ENCODE measurements at places on chromosomes 2 and 18.

- no peak overlapping the region for H3K27ac ChIP-seq
- no peak for DNase-seq
- H3K36me3 ChIP-seq = no peaks in the 10 kb centered on the region
Measured at GRCh38 chr2:35116151-35116550, 1239.4 kb upstream of the CRIM1 start.

DNA sequence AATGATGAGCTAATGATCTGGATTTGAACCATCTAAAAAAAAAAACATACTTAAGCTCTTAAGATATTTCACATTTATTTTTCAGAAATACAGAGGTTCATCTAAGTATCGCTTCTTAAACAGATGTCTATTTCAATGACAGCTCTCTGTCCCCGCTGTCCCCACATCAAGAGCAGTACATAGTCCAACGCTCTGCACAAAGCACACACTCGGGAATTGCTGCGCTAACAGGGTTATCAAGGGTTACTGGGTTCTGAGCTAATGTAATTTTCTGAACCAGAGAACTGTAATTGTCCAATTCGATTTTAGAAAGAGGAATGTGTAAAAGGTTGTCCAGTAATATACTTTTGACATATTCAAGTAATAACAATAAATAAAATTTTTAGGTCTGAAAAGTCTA lies 58.8 kb upstream of the ST8SIA5 start:
- H3K36me3 ChIP-seq = no peaks in the 10 kb centered on the region
- no peaks in the 10 kb centered on the region for H3K4me1 ChIP-seq
- no peak overlapping the region for H3K4me3 ChIP-seq
- no peak for DNase-seq

DNA sequence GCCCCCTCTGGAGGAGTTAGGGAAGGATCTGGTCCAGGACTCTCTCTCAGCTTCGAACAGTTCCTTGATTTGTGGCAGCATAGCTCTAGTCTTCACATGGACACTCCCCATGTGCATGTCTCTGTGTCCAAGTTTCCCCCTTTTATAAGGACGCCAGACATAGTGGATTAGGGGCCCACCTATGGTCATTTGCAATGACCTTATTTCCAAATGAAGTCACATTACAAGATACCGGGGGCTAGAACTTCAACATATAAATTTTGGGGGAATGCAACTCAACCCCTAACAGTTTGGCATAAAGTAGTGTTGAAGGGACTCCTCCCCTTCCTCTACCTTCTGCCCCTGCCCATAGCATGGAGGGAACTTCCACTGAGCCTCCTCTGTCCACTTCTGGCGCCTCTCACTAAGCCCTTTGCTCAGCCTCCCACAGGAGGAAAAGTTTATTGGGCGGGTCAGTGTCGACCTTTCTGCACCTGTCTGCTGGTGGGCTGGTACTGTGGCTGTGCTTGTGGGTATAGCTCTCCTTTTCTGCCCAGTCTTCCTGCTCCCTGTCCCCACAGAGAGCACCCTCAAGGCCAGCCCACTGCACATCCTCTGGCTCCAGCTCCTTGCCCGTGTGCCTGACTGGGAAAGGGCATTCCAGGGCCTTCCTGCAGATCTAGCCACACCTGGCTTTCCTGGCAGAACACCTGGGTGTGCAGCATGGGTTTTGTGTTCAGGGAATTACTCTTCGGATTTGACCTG lies 5.5 kb downstream of the FABP1 start:
- DNase-seq = no peak
- H3K4me3 ChIP-seq = no peak overlapping the region
- H3K27ac ChIP-seq = no peak overlapping the region
- no peaks in the 10 kb centered on the region for H3K36me3 ChIP-seq
- H3K27me3 ChIP-seq = no peaks in the 10 kb centered on the region
- H3K4me1 ChIP-seq = no peaks in the 10 kb centered on the region

DNA sequence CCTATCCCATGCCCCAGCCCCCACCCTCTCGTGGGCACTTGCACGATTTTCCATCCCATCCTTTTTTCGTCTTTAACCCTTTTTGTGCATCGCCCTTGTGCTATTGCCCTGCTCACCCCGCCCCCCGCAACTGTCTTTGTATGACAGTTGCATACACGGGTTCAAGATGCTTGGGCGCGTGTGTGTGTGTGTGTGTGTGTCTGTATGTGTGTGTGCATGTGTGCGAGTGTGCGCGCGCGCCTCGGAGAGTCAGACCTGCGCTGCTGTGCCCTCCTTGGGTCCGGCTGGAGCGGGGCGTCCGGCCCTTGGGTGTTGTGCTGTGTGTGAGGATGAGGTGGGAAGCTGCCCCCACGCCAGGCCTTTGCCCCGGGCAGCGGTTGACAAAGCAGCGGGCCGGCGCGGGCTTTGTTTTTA lies 230.7 kb downstream of the HAUS1 start:
- H3K36me3 ChIP-seq = no peaks in the 10 kb centered on the region
- peak overlapping the region; percentile 66 for H3K4me3 ChIP-seq
- H3K4me1 ChIP-seq = peaks cover 4% of the 10 kb centered on the region
- H3K27ac ChIP-seq = no peak overlapping the region

GRCh38 chr2:33000986-33001385 lies 54.2 kb downstream of the LTBP1 start:
- DNase-seq = no peak
- H3K27ac ChIP-seq = no peak overlapping the region
- H3K27me3 ChIP-seq = no peaks in the 10 kb centered on the region
- no peaks in the 10 kb centered on the region for H3K36me3 ChIP-seq
- no peak overlapping the region for H3K4me3 ChIP-seq

DNA sequence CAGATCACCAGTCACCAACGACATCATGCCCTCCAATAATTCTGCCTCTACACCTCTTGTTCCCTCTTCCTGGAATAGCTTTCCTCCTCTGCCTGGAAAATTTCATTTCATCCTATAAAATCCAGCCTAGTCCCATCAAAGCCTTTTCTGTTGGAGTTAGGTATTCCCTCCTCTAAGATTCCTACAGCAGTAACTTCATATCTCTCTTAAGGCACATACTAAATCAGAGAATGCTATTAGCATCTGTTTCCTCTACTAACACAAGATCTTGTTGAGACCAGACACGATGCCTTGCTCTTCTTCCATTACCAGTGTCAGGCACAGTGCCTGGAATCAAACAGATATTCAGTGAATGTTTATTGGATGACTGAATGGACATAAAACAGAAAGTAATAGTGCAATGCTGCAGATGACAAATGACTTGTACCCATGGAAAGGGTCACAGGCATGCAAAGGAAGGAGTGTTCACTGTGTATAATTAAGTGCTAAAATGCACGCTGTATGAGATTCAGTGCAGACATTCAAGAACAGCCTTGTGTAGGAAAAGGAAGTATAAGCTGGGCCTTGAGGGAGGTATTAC lies 342.0 kb upstream of the ACVR2A start:
- no peaks in the 10 kb centered on the region for H3K4me1 ChIP-seq
- H3K36me3 ChIP-seq = no peaks in the 10 kb centered on the region
- DNase-seq = no peak

DNA sequence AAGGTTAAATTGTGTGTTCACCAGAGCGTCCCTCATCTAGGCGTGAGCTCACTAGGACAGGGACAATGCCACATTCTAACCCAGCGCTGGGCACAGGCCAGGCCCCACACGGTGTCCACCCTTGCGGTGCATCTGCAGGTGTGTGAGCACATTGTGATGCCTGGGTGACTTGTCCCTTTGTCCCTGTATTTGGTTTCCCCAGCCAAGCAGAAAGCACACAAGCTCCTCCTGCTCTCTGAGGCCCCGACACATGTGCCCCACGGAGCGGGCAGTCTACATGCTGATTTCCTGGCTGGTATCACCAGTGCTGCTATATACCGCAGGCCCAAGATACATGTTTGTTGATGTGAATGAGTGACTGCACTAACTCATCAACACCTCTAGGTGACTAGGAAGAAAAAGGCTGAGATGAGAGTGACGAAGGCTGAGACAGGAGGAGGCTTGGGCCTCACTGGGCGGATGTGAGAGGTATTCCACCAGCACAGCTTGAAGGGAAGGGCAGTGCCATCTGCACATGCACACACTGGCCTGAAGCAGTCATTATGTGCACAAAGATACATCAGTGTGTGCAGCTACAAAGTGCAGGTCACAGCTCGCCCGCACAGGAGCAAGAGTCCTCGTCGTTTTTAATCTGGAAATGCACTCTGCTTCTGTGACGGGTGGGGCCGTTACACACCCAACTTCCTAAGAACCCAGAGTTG lies 205.9 kb downstream of the EIPR1 start:
- H3K36me3 ChIP-seq = no peaks in the 10 kb centered on the region
- no peak overlapping the region for H3K27ac ChIP-seq
- H3K4me3 ChIP-seq = no peak overlapping the region
- DNase-seq = no peak
- no peaks in the 10 kb centered on the region for H3K27me3 ChIP-seq
- peaks cover 5% of the 10 kb centered on the region for H3K4me1 ChIP-seq

- H3K27ac ChIP-seq = no peak overlapping the region
- H3K27me3 ChIP-seq = no peaks in the 10 kb centered on the region
- H3K4me3 ChIP-seq = no peak overlapping the region
- DNase-seq = no peak
- no peaks in the 10 kb centered on the region for H3K4me1 ChIP-seq
- no peaks in the 10 kb centered on the region for H3K36me3 ChIP-seq
Measured at GRCh38 chr2:98140210-98140609, 53.2 kb downstream of the VWA3B start.

DNA sequence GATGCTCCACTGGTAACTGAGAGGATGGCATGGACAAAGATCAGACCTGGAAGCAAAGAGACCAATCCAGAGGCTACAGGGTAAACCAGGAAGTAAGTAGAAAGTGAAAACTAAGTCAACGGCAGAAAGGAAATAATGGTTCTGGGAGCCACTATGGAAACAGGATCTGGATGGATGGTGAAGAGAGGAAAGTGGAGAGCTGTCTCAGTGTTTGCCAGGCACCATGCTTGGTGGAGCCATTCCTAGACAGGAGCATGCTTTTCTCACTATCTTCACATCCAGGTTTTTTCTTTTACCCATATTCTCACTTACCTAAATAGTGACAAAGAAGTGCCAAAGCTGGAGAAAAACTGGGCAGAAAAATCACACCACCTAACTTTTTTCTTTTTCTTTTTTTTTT lies 22.2 kb downstream of the ZNF521 start:
- H3K4me3 ChIP-seq = no peak overlapping the region
- no peaks in the 10 kb centered on the region for H3K36me3 ChIP-seq
- no peaks in the 10 kb centered on the region for H3K4me1 ChIP-seq
- no peak for DNase-seq
- no peak overlapping the region for H3K27ac ChIP-seq
- H3K27me3 ChIP-seq = no peaks in the 10 kb centered on the region

DNA sequence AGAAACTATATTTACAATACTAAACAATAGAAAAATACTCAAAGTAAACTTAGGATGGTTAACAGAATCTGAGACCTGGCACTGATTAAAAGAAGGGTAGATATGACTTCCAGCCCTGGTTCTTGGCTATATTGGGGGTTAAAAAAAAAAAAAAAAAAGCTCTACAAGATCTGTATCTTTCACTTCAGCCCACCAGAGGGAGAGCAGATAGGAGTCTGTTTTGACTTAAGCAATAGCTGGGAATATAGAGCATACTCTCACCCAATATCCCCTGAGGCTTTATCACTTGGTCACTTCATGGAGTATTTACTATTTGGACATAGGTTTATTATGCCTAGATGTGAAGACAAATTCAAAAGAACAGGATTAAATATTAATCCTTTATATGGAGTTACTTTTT lies 598.9 kb upstream of the LINC00305 start:
- no peak overlapping the region for H3K27ac ChIP-seq
- no peak overlapping the region for H3K4me3 ChIP-seq
- no peaks in the 10 kb centered on the region for H3K4me1 ChIP-seq
- no peak for DNase-seq
- H3K36me3 ChIP-seq = no peaks in the 10 kb centered on the region

DNA sequence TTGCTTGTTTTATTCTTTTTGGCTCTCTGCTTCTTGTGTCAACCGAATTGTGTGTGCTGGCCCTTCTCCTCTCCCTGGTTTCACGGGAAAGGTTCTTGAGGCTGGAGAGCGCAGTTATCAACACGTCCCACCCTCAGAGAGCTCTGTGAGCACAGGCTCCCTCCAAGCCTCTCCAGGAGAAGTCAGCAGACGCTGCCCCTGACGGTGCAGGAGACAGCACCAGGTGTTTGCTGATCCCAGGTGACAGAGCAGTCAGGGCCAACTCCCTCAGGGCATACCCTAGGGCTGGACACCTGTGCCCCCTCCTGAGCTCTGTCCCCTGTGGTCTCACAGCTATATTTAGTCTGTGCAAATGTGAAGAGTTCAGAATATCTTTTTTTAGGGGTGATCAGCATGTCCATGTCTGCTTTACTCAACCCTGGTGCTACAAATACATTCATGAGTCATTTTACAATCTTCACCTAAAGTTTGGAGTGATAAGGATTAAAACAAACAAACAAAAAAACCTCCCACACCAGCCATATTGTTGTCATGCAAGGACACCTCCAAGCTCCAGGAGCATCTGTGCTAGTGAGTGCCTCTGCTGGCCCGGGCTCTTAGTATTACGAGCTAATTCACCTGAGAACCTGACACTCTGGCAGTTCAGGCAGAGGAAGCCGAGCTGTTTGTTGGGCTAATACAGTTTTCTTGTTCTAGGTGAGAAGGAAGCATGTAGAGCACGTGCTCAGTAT lies 65.9 kb upstream of the TMEM200C start:
- no peak overlapping the region for H3K4me3 ChIP-seq
- H3K4me1 ChIP-seq = 0 out of 2 replicates have a peak, but pooled peaks cover 2% of the 10 kb centered on the region
- no peaks in the 10 kb centered on the region for H3K36me3 ChIP-seq
- H3K27me3 ChIP-seq = no peaks in the 10 kb centered on the region
- no peak overlapping the region for H3K27ac ChIP-seq

Data from iPS DF 6.9 (cell line).